Dermis lymphatic vessel endothelial cell (primary cell): ENCODE measurements at places on chromosomes 1 and 21. TPM values are rescaled to one million over a fixed set of nuclear protein-coding genes. Genes with fewer than 3 reads are reported as not detected.

Gene DPYD
- total RNA-seq = 3.9 and 14.9 TPM in 2 replicates

Gene DCST1
- total RNA-seq = not detected in 2 replicates

Gene PCP4
- not detected in 2 replicates for total RNA-seq

Gene ANKRD34A
- total RNA-seq = under 0.01 TPM in 2 replicates

Gene CLCA4
- total RNA-seq = not detected in 2 replicates

Gene UTP25
- 4.7 and 5.8 TPM in 2 replicates for total RNA-seq

Gene AADACL4
- total RNA-seq = not detected in 2 replicates

Gene STIL
- total RNA-seq = 3.5 and 3.7 TPM in 2 replicates
